Kidney (tissue), 22 donors: ENCODE measurements at places on chromosomes 1 and 21.

DNA sequence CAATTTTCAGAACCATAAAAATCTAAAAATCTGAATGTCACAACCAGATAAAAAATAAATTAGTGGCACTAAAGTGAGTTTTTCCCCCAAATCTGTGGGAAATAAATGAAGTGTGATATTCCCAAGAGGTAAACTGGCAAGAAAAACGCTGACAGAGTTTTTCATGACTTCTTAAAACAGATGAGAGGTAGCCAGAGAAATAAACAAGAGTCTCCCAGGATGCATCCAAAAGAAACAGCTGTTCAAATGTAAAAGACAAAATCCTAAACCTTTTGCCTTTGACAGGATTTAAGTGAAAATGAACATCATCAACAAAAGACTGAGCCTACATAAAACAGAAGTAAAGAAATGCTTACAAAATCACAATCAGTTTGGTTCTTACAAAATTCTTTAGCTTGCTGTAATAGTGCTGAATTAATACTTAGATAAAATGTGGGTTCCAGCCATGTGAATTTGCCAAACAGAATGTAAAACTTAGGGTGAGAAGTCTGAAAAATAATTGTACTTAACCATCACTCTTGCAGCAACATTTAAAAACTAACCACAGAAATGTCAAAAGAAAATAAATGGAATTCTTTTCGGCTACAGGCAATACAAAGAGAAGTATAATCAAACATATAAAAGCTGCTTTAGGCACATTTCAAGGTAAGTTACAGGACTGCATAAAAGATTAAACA lies 133.6 kb downstream of the EIF4G3 start:
- H3K4me1 ChIP-seq = no peaks in the 10 kb centered on the region
- DNase-seq = no peak
- no peaks in the 10 kb centered on the region for H3K36me3 ChIP-seq

GRCh38 chr1:93346421-93346993 lies 800 bp downstream of the DR1 start:
- DNase-seq = no peak
- peaks cover 4% of the 10 kb centered on the region for H3K4me1 ChIP-seq
- peak overlapping the region; percentile 93 for H3K4me3 ChIP-seq

- DNase-seq = peak; percentile 89
- no peaks in the 10 kb centered on the region for H3K27me3 ChIP-seq
- H3K36me3 ChIP-seq = no peaks in the 10 kb centered on the region
Observed at GRCh38 chr1:157993147-157993917, at the start of gene KIRREL1. TSS of gene KIRREL1 (plus strand) at chr1:157993645. CDS start at chr1:157993677, 32 bp downstream.

- DNase-seq = no peak
- no peaks in the 10 kb centered on the region for H3K27me3 ChIP-seq
- no peaks in the 10 kb centered on the region for H3K4me1 ChIP-seq
- no peak overlapping the region for H3K4me3 ChIP-seq
- no peak overlapping the region for H3K27ac ChIP-seq
- no peaks in the 10 kb centered on the region for H3K36me3 ChIP-seq
Observed at GRCh38 chr1:100866041-100866900, 28.4 kb downstream of the EXTL2 start.

DNA sequence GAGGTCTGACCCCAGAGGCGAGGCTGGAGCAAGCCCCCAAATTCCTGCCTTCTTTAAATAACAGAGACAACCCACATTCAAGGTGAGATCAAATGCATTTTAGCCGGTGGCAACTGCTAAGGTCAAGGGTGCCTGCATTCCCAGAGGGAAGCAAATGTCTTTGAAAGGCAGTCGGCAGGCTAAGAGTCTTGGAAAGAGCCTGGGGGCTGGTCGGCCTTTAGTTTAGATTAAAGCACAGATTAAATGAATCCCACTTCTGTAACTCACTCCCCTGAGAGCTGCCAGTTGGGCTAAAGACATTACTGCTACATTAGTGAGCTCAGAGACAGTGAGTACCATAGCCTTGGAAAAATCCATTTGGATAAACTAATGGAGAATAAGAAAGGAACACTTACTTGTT lies 59.2 kb downstream of the HTR6 start:
- H3K27me3 ChIP-seq = no peaks in the 10 kb centered on the region
- DNase-seq = no peak
- H3K27ac ChIP-seq = no peak overlapping the region
- peaks cover 2% of the 10 kb centered on the region for H3K4me1 ChIP-seq
- peaks cover 11% of the 10 kb centered on the region for H3K36me3 ChIP-seq
- no peak overlapping the region for H3K4me3 ChIP-seq

GRCh38 chr1:234865171-234866006 lies 255.4 kb upstream of the IRF2BP2 start:
- H3K4me1 ChIP-seq = peaks cover 11% of the 10 kb centered on the region
- DNase-seq = no peak
- no peak overlapping the region for H3K4me3 ChIP-seq
- H3K27me3 ChIP-seq = no peaks in the 10 kb centered on the region

DNA sequence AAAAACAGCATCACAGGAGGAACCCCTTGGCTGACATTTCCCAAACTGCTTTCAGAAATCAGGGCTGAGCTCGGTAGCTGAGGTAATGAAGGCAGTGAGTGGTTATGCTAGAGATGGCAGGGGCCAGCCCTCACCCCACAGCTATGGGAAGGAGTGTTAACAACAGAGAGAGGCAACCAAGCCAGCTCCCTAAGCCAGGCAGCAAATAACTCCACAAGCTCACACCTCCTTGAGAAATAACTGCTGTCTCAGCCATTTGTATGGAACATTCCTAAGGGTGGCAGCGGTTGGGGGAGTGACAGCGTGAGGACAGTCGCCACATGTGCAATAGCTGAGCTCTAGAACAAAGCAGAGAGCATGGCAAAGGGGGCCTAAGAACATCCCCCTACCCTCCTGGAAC lies 42.6 kb downstream of the LMX1A start:
- no peaks in the 10 kb centered on the region for H3K36me3 ChIP-seq
- H3K4me1 ChIP-seq = no peaks in the 10 kb centered on the region
- no peaks in the 10 kb centered on the region for H3K27me3 ChIP-seq
- DNase-seq = no peak

GRCh38 chr1:89918127-89918793 lies 76.7 kb upstream of the ZNF326 start:
- no peaks in the 10 kb centered on the region for H3K36me3 ChIP-seq
- H3K4me3 ChIP-seq = no peak overlapping the region
- no peaks in the 10 kb centered on the region for H3K4me1 ChIP-seq
- no peak overlapping the region for H3K27ac ChIP-seq

- no peak overlapping the region for H3K4me3 ChIP-seq
- H3K36me3 ChIP-seq = no peaks in the 10 kb centered on the region
- no peak for DNase-seq
- no peaks in the 10 kb centered on the region for H3K4me1 ChIP-seq
- H3K27me3 ChIP-seq = peaks cover 23% of the 10 kb centered on the region
- H3K27ac ChIP-seq = no peak overlapping the region
Observed at GRCh38 chr1:114150016-114150415, 3.7 kb downstream of the SYT6 start.

- H3K27me3 ChIP-seq = no peaks in the 10 kb centered on the region
- H3K4me3 ChIP-seq = no peak overlapping the region
- no peaks in the 10 kb centered on the region for H3K4me1 ChIP-seq
- no peak for DNase-seq
- no peak overlapping the region for H3K27ac ChIP-seq
- H3K36me3 ChIP-seq = no peaks in the 10 kb centered on the region
Observed at GRCh38 chr1:176745945-176746344, 283.0 kb downstream of the PAPPA2 start.

GRCh38 chr21:42532466-42533181 lies 19.0 kb downstream of the SLC37A1 start:
- DNase-seq = peak; percentile 94
- no peaks in the 10 kb centered on the region for H3K27me3 ChIP-seq
- H3K4me3 ChIP-seq = no peak overlapping the region

DNA sequence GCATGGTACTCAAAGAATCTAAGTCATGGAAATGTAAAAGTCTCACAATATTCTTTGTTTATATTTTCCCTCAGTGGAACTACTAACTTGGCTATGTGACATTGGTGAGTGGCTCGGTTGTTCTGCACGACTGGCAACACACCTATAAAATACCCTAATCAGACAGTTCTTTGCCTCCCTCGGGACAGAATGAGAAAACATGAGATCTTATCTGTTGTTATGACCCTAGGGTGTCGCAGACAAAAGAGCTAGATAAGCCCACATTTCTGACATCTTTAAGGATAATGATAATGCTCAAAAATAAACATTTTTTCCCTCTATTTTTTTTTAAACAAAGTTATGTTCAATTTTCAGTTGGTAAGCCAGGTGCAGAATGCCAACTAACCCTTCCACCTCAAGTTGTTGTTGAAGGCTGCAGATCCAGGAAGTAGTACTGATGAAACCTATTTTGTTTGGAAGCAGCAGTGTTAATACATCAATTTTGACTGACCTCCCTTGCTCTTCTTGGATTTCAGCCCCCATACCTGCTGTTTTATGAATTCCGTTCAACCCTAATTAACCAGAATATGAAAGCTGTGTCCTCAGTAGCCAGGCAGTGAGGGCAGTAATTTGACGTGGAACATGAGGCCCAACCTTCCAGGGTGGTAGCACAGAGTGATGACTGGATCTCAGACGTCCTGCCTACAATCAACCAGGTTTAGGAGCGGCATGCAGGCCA lies 108.7 kb upstream of the DUSP10 start:
- H3K4me1 ChIP-seq = no peaks in the 10 kb centered on the region
- H3K27ac ChIP-seq = no peak overlapping the region
- no peak for DNase-seq
- H3K27me3 ChIP-seq = no peaks in the 10 kb centered on the region
- no peaks in the 10 kb centered on the region for H3K36me3 ChIP-seq

- no peaks in the 10 kb centered on the region for H3K4me1 ChIP-seq
- H3K4me3 ChIP-seq = no peak overlapping the region
- H3K36me3 ChIP-seq = no peaks in the 10 kb centered on the region
- H3K27me3 ChIP-seq = no peaks in the 10 kb centered on the region
- DNase-seq = no peak
Observed at GRCh38 chr1:183936791-183937190, 100.7 kb downstream of the COLGALT2 start.

DNA sequence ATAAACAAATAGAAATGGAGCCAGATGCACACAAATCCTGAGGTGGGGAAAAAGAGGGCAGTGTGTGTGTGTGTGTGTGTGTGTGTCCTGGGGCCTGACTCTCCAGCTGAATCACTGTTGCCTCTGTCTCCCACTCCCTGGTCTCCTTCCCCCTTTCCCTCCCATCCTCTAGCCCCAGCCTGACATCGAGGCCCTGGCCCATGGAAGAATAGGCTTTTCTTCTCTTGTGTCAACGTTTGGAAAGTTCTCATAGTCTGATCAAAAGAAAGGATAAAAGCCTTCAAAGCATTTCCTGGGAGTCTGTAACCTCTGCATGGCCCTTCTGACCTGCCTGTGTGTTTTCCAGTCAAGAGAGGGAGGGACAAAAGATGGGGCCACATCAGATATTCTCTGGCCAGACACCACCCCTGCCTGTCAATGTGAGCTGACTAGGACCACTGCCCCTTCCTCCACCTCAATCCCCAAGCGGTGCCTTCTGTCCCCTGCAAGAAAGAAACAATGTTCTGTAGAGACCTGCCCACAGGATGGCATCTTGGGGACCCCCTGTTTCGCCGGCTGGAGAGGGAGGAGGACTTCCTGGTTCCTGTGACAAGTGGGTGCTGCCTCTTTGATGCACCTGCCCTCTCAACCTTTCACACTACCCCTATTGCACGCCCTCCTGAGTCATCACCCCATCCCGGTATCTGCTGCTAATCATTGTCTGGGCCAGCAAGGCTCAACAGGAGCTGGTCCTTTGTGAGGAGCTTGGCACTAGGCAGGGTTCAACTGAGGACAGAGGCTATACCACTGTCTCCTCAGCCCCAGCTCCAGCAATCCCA lies 16.2 kb downstream of the KCNJ10 start:
- no peak overlapping the region for H3K27ac ChIP-seq
- no peak overlapping the region for H3K4me3 ChIP-seq
- H3K27me3 ChIP-seq = no peaks in the 10 kb centered on the region
